Aorta (tissue), 5 donors: ENCODE measurements at places on chromosomes 2 and 18. TPM values are rescaled to one million over a fixed set of nuclear protein-coding genes. Genes with fewer than 3 reads are reported as not detected.

The AAK1 gene
- 71.3 TPM for total RNA-seq

The G6PC2 gene
- total RNA-seq, result 0.23 TPM

DNA sequence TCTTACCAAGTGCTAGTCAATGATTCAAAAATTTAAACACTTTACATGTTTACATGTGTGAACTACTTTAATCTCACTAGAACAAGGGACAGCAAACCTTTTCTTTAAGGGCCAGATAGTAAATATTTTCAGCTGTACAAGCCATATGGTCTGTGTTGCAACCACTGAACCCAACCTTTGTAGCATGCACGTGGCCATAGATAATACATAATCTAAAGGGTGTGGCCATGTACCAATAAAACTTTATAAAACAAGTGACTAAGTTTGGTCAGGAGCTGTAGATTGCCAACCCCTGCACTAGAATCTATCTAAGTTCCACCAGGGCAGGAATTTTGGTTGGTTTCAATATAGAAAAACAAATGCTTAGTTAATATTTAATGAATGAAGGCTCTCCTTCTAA lies 18.4 kb upstream of the SPRED2 start:
- no peak overlapping the region for H3K27ac ChIP-seq
- no peaks in the 10 kb centered on the region for H3K27me3 ChIP-seq

- no peaks in the 10 kb centered on the region for H3K4me1 ChIP-seq
- H3K4me3 ChIP-seq, result no peak overlapping the region
- H3K27ac ChIP-seq, result no peak overlapping the region
- DNase-seq, result no peak
- no peaks in the 10 kb centered on the region for H3K27me3 ChIP-seq
These were observed 62.1 kb downstream of the C18orf63 start for GRCh38 chr18:74377776-74378175.
